ENCODE measurements at places on chromosomes 2 and 18. TPM values are rescaled to one million over a fixed set of nuclear protein-coding genes. Genes with fewer than 3 reads are reported as not detected.

Gene SLC40A1
- 0.57 TPM for total RNA-seq

DNA sequence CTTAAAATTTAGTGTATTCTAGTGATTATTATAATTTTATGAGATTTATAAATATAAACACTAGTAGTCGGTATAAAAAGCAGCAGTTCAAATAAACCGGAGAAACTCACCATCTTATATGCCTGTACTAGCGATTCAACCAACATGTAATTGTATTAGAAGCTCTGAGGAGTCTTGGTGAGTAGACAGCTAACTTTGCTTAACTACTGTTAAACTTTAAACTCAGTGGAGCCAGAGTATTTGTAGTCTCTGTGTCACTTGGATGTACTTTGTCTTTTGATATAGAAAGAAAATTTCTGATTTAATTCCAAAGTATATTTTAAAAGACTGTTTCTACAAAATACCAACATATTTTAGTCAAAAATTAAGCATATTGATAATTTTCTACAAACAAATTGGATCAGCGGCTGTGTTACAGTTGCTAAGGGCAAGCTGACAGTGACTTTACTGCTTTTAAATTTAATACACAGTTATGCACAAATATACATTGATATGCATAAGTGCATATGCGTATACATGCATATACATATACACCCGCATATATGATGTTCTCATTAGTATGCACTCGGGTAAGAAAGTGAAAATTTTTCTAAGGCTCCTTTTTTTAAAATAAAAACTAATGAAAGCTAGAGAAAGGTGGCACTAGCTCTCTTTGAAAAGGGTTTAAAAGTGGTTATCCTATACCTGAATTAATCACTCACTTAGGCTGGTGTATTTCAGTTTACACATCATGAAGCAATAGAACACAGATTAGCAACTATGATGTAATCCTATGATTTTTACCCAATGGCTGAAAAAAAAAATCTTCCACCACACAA, 374.5 kb downstream of the NCKAP5 start:
- no peak for DNase-seq

Gene MYO3B
- total RNA-seq = not detected

Gene MLPH
- total RNA-seq = not detected

Gene RETSAT
- 26.9 TPM for total RNA-seq

Data from HT1080 (cell line).